Cardiac fibroblast (primary cell): ENCODE measurements at places on chromosomes 1 and 21.
A peak's percentile ranks its signal among the peaks of the same experiment; 100 is the strongest.

GRCh38 chr1:201475130-201475529, 6.1 kb upstream of the PHLDA3 start:
- DNase-seq, result no peak

DNA sequence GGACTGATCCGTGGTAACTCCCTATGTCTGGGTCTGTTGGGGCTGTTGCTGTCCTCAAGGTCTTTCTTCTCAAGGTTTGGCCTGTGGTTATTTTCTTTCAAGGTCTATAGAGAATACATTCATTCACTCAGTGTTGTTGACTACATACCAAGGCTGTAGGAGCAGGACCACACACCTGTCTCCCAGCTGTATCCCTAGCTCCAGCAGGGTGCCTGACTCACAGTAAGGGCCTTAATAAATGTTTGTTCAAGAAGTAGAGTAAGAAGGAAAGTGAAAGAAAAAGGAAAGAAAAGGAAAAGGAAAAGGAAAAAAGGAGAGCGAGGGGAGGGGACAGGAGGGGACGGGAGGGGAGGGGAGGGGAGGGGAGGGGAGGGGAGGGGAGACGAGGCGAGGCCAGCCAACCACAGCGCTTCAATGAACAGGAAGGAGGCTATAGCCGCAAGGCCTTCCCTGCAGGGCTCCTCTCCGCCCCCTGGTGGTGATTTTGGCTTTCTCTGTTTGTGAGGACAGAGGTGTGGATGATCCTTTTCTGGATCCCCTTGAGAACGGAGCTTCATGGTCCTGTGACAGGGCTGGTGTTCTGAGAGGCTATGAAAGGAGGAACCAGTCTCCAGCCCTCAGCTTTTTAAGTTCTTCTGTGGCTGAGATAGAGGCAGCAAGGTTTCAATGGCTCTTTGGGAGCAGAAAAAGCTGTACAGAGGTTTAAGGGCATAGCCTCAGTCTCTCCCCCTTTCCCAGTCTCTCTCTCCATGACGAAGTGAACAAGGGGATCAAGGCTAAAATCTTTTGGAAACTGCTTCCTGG, 30.6 kb upstream of the LCE5A start:
- peak; percentile 41 for DNase-seq

DNA sequence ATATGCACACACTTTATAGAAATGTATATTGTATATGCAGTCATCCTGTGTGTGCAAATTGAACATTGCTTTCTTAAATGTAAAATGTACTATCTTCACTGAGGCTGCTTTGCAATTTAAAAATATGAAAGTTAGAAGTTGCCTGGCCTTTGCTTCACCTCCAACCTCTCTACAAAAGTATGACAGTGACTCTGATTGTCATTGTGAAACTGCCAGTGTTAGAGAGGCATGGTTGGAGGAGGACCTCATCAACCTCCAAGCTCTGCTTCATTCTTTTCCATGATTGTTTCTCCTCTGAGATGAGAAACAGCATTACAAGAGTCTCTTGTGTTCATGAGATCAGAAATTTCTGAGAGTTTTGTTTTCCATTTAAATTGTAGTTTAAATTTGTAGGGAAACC, 185.5 kb downstream of the ZC3H11B start:
- no peak for DNase-seq

GRCh38 chr1:228836427-228836826, 101.1 kb downstream of the RHOU start:
- DNase-seq, result no peak

DNA sequence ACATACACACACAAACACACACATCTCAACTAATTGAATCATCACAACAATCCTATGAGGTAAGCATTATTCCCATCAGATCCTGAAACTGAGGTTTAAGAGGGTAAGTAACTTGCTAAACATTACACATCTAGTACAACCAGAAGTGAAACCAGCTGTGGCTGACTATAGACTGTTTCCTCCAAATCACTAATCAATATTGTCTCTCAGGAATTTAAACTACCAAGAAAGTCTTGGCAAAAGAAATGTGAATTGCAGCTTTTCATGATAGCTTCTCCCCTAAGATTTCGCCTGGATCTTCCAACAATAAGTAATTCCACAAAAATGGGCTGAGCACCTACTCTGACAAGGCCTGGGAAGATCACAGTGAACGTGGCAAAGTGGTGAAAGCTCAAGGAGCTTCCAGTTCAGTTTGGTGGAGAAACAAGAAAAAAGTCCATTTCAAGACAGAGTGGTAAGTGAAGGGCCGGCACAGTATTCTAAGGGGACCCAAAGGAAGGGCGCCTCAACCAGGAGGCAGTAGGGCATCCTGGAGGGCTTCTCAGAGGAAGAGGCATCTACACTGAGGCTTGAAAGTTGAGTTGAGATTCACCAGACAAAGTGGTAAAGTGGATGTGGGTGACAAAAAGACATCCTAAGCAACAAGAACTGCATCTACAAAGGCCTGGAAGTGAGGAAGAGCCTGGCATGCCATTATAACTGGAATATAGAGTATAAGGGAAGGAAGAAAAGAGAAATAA, 22.1 kb downstream of the LRRC52 start:
- DNase-seq, result no peak

GRCh38 chr1:32014948-32015273, 1.2 kb downstream of the KHDRBS1 start:
- DNase-seq, result no peak

GRCh38 chr21:42684109-42684916, 30.9 kb downstream of the PDE9A start:
- peak; percentile 37 for DNase-seq

- no peak for DNase-seq
Measured at GRCh38 chr1:117810553-117810952, 118.9 kb downstream of the GDAP2 start.

DNA sequence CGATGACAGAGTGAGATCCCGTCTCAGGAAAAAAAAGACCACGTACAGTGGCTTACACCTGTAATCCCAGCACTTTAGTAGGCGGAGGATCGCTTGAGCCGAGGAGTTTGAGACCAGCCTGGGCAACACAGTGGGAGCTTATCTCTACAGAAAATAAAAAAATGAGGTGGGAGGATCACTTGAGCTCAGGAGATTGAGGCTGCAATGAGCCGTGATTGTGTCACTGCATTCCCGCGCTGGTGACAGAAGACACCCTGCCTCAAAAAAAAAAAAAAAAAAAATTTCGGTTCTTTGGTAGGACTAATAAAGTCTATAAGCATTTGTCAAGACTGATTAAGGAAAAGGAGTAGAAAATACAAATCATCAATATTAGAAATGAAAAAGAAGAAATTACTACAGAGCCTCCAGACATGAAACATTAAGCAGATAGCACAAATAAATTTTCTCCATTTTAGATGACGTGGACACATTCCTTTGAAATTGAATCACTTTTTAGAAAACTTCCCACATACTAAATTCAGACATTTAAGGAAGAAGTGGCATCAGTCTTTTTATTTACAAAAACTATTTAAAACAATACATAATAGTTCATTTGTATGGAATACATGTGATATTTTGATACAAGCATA, 30.4 kb downstream of the MORC3 start:
- peak; percentile 81 for DNase-seq
